ENCODE measurements at places on chromosomes 6 and 20. TPM values are rescaled to one million over a fixed set of nuclear protein-coding genes. Genes with fewer than 3 reads are reported as not detected.

The DACT2 gene
- not detected for total RNA-seq

The CST2 gene
- not detected for total RNA-seq

The RAET1G gene
- 0.27 TPM for total RNA-seq

The LGSN gene
- under 0.01 TPM for total RNA-seq

The ENPP3 gene
- total RNA-seq, result not detected

The OXT gene
- total RNA-seq, result not detected

The RBPJL gene
- total RNA-seq, result not detected

Data from thoracic aorta endothelial cell (primary cell).